ENCODE measurements at places on chromosomes 1 and 21.

DNA sequence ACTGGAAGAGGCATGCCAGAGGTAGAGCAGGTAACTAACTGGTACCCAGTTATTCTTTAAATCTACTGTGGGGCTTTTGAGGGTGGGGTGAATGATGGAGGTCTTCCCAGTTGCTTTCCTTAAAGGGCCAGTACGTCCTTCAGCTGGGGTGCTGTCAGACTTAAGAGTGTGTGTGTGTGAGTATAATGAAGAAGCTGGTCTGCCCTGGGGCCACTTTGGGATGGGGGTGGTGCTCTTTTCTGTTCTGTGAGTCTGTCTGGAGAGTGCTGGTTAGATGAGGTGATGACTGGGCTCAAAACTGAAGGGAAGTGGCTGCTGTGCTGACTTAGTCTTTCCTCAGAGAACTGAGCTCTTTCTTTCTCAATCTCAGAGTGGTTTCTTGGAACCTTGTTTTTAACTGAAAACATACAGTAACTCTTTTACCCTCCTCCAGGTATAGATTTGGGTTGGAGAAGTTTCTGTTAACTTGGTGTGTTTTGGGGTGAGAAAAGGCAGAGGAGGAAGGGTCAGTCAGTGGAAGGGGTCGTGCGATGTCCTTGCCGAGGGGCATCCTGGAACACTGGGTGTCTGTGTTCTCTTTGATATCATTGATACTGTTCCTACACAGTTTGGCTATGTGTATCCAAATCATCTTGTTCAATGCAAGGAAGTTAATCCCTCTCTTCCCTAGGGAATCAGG is 746 bp downstream of the MACF1 start:
- DNase-seq: no peak

DNA sequence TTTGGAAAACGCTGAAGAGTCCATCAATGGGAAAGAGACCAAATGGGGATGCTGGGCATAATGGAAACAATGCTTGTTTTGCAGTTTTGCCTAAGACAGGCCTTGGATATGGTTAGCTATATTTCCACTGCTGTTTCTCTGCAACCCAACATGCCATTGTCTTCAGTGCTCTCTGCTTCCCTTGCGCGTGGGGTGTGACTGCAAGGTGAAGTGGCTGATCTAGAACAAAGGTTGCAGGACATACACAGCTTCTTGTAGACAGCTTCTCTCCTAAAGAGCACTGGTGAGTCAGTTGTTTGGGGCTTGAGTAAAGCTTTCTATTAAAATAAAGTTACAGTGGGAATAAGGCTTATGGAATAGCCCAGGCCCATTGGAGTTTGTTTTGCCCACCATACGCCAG is 33.0 kb downstream of the RUNX1 start:
- no peak for DNase-seq

DNA sequence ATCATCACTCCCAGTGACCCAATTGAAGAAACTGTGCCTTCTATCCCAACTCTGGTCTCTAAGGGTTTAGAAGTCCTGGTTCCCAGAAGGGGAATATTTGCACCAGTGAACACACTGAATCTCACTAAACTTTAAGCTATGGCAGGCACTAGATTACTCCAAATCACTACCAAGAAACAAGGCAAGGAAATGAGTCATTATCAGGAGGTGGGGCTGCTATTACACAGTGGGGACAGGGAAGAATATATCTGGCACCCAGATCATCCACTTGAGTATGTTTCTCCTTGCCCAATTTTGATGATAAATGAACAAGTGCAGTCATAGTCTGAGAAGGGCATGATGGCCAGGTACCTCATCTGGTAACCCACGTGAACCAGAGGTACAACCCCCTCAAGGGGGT is 7.0 kb downstream of the MRPL9 start:
- DNase-seq: no peak

- no peak for DNase-seq
These were observed 30.7 kb downstream of the FOXO6 start for GRCh38 chr1:41391834-41392527.

- DNase-seq: no peak
These were observed at the start of gene GCSAML for GRCh38 chr1:247548769-247549182. TSS of gene GCSAML (plus strand) at chr1:247549134. CDS start at chr1:247549192, 58 bp downstream.

GRCh38 chr1:60972841-60973364 is 109.5 kb upstream of the NFIA start:
- DNase-seq: no peak

DNA sequence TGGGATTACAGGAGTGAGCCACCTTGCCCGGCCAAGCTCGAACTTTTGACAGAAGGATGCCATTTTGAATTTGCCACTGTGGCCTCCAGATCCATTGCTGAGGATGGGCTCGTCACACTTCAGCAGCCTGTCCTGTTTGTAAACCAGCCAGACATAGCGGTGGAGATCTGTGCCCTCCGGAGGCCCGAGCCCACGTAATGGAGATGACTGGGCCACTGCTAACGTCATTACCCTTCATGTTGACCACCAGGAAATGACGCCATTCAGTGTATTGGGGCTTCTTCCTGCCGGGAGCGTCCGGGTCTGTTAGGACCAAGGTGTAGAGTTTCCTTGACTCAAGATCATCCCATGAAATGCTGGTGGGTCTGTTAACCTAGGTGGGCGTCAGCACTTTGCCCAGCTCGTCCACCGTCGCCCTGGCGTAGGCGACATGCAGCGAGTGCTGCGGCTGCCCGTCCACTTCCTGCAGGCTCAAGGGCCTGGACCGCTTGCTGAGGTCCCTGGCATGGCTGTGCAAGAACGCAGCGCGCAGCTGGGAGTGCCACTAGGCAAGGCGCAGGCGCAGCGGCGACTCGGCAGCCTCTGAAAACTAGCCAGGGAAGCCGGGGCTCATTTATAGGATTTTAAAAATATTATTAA is 40.8 kb downstream of the PTPRC start:
- DNase-seq: no peak

- no peak for DNase-seq
These were observed 115.7 kb downstream of the CENPF start for GRCh38 chr1:214718724-214719123.

GRCh38 chr1:72230746-72231145 is 51.6 kb downstream of the NEGR1 start:
- DNase-seq: no peak

DNA sequence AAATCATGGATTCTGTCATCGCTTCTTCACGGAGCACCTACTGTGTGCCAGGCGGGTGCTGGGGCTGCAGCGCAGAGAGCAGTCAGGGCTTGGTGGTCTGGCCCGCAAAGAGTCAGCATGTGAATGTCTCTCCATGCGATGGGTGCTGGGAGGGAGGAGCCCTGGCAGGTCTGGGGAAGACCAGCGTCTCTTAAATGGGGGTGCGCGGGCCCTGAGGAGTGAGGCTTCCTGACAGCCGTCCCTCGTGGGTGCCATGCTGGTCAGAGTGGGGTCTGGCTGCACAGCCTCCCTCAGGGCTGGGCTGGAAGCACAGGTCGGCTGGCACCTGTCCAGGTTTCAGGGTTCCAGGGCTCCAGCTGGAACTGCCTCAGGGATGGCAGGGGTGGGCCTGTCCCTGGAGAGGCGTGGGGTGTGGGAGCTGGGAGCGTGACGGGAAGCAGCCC is 18.5 kb downstream of the TP73 start:
- DNase-seq: no peak

- DNase-seq: no peak
These were observed 75.5 kb downstream of the SETD4 start for GRCh38 chr21:35984654-35985361.

GRCh38 chr1:211198111-211198510 is 61.1 kb upstream of the RCOR3 start:
- DNase-seq: no peak

GRCh38 chr1:77514921-77515776 is 167.3 kb downstream of the ZZZ3 start:
- no peak for DNase-seq

DNA sequence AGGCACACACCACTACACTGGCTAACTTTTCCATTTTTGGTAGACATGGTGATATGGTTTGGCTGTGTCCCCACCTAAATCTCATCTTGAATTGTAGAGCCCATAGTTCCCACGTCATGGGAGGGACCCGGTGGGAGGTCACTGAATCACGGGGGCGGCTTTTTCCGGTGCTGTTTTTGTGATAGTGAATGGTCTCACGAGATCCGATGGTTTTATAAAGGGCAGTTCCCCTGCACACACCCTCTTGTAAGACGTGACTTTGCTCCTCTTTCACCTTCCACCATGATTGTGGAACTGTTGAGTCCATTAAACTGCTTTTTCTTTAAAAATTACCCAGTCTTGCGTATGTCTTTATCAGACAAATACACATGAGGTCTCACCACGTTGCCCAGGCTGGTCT is 1.3 kb upstream of the FTCD start:
- DNase-seq: no peak

DNA sequence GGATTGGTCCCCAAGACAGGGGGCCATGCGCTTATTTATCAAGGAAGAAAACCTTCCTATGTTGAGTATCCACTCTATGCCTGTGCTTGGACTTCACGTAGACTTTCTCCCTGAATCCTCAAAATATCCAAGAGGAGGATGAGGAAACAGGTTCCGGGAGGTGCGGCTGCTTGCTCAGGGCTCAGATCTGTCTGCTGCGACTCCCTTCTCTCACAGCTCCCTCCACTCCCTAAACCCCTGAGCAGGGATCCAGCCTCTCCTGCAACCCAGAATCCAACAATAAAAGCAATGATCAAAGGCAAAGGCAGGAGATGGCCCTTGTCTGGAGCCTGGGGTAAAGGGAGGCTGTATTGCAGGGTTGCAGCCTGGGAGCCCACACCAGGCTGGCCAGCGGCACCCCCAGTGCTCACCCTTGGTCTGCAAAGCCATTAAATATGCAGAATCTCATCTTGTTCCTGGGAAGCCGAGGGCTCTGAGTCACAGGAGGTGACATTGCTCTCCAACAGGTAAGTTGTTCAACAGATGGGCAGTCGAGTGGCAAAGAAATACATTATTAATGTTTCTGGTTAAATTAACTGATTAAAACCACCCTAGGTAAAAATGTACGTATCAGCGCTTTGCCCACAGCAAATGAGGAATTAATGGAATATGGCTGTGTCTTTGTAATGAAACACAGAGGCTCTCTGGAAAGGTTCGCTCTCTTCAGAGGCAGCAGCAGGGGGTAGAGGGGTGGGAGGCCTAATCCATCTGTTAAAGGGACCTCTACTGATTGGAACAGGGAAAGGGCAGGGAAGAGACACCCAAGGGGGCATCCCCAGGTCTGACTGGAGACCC is 111.5 kb downstream of the GRIK3 start:
- DNase-seq: no peak

DNA sequence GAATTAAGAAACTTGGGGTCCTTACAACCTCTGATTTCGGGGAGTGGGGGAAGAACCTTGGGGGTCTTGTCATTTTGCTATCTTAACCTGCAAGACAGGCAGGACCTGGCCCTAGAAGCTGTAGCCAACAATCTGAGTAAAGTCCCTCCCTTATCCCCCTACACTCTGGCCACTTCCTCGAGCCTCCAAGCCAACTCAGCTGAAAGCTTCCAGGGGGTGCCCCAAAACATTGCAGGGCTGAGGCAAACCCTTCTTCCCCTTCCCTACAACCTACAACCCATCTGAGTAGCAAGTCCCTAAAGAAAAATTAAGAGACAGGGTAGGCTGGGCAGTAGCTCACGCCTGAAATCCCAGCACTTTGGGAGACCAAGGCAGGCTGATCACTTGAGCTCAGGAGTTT is 5.0 kb downstream of the CERS2 start:
- no peak for DNase-seq

DNA sequence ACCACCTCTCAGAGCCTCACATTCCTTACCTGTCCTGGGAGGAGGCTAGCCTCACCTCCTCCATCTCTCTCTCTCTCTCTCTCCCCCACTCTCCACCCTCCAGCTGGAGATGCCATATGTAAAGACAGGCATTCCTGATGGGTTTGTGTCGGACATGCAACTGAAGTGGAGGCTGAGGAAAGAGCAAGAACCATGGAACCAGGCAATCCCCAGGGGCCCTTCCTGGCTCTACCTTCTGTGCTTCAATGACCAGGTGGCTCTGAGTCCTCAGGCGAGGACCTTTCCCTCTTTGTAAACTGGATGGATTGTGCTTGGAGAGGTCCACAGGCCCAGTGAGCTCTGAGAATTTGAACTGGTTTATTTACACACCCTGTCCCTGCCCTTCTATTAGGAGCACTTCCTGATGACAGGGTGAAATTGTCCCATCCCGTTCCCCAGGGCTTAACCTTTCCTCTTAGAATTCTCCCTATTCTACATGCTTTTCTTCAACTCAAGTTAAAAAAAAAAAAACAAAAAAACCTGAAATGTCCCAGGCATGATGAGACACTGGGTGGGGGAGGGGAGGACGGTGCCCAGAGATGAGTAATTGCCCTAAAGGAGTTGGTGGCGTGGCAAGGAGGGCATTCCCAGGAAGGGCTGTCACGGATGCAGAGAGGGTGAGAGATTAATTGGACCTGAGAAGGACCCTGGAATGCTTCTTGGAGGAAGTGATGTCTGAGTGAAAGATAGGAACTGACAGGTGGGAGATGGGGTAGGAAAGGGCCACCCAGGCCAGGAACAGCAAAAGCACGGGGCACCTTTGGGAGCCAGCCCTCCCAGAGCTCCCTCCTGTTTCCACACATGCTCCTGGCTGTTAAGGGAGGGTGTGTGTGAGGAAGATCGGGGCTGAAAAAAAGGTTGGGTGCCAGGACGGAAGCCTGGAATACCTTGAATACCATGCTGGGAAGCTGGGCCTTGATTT is 50.2 kb upstream of the WASF2 start:
- DNase-seq: no peak

- no peak for DNase-seq
These were observed 68.8 kb upstream of the BMP8A start for GRCh38 chr1:39422614-39423013.

DNA sequence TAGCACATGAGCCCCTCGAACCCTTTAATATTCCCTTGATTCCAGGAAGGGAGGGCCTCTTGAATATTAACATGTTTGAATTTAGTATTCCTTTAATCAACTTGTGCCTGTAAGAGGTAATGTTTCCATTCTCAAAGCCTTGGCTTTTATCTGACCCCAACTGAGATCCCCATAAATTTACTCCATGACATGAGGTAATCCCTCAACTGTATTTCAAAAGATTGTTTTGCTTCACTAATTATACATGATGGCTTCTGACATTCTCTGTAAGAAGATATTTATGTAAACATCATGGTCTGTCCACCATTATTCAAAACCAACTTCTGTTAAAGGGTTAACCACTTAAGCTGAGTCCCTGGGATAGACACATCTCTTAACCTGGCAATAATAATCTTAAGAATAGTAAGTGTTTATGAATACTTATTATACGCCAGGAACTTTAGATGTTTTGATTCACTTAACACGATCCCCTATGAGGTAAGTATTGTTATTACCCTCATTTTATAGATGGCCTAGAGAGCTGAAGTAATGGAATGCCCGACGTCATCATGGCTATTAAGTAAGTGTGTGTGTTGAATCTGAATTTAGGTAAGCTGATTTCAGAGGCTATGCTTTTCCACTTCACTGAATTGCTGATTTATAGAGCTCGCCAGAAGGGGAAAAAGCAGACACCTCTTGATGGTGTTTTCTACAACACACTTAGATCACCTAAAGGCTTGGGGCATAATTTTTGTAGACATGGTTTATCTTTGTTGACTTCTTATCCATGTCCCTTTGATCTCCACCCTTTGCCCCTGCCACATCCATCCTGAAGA is 11.1 kb downstream of the KRTAP19-1 start:
- DNase-seq: no peak
